ENCODE measurements at places on chromosomes 16 and 17.
A peak's percentile ranks its signal among the peaks of the same experiment; 100 is the strongest.

DNA sequence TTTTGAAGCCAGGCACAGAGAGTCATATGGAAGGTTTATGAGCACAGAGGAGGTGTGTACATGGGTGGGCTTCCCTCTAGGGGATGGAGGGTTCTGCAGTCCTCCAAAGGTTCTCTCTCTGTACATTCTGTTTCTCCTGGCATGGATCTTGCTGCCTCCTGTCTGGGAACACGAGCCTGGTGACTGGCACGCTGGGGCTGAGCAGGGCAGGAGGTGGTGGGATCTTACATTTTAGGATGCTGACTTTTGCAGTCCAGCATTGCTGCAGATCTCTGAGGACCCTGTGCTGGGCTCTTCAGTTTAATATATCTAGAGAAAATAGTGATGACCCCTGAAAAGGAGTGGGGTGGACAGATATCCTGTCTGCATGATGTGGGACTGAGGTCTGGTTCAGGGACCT, 23.0 kb downstream of the FOXL1 start:
- no peak for DNase-seq

DNA sequence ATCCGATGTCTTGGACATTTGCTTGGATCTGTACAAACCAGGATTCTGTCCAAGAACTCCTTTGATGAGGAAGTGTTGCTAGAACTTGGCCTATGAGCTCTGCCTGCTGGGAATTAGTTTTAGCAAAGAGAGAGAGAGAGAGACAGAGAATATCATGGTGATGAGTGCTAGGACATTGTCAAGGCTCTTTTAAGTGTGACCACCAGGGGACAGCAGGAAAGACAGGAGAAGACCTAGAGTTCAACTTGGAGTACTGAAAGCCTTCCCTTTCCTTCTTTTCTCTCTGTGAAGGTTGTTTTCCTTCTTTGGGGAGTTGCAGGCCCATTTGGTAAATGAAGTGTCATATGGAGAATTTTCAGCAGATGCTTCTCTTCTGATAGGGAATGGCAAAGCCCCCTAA, 389.2 kb upstream of the HSBP1 start:
- no peak for DNase-seq

GRCh38 chr16:711548-712320, 3.2 kb upstream of the METRN start:
- DNase-seq: peak; percentile 63

- no peak for DNase-seq
Measured at GRCh38 chr16:6427621-6428020, 905.0 kb upstream of the RBFOX1 start.

DNA sequence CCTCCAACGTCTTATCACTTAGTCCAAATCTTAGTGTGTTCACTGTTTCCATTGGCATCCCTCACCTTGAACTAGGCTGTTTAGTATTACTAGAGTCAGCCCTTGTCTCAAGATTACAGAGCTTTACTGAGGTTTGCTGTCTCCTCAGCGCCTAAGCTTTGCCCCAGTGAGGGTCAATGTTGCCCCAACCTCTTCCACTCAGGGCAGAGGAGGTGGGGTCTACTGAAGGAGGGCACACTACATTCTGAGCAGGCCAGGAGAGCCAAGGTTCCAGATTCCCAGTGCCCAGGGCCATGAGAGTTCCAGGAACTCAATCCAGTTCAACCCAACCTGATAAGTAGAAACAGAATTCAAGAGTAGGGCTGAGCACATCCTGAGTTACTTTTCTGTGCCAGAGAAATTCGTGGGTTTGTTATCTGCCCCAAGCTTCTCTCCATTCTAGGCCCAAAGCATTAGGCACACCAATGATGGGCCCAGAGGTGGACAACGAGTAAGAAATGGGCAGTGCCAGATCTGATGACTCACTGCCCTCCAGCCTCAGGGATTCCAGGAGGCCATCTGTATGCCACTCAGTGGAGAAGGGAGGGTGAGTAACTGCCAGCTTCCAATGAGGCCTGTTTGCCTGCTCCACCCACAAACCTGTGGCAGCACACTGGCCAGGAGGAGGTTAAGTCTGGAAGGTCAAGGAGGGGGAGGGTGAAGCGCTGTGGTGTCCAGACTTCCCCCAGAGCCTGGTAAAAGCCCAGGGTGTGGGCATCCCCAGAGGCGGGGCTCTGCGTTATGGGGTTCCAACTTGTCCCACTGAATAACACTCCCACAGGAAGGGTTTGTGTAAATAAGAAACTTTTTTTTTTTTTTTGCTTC, 8.2 kb downstream of the TUBG2 start:
- DNase-seq: no peak
